ENCODE measurements at places on chromosomes 3 and 15.

- DNase-seq = no peak
Measured at GRCh38 chr3:197953325-197953724, 3.3 kb downstream of the RPL35A start.

DNA sequence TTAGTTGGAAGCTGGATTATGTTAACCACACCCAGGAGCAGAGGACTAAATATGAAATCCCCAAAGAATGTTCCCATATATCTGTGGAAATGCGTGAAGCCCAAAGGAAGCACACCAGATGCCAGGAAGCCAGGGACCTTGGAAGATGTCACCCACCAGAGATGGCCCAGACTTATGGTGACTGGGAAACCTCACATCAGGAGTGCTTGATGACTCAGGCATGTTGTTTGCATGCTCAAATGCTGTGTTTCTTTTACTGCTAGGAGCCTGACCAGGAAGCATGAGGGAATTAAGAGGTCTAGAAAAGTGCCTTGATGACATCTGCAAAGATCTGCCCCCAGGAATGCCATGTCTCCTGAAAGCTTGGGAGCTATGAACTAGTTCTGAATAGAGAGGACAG is 109.0 kb upstream of the SLC2A2 start:
- DNase-seq = no peak

GRCh38 chr3:71641674-71642073 is 58.1 kb upstream of the FOXP1 start:
- DNase-seq = no peak

DNA sequence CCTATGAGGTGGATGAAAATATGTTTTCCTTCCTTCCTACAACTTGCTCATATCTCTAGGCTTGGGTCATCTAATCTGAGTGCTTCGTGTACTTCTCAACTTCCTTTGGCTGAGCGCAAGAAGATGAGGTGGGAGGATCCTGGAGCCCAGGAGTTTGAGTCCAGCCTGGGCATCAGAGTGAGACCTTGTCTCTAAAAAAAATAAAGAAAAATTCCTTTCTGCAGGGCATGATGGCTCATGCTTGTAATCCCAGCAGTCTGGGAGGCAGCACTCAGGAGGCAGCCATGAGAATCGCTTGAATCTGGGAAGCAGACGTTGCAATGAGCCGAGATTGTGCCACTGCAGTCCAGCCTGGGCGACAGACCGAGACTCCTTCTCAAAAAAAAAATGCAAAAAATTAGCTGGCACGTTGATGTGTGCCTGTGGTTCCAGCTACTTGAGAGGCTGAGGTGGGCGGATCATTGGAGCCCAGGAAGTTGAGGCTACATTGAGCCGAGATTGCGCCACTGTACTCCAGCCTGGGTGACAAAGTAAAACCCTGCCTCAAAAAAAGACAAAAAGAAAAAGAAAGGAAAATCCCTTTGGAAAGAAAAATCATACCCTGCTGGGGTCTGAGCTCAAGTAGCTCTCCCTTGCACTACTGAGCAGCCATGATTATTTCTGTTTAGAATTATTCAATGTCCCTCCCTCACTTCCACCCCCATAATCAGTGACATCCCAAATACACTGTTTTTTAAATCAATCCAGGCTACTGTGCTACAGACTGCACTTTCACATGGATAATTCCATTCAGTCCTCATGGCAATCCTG is 28.0 kb upstream of the RAB11A start:
- no peak for DNase-seq

GRCh38 chr3:192005989-192006388 is 545.0 kb downstream of the PYDC2 start:
- DNase-seq = no peak

Measured in CD4-positive, alpha-beta T cell treated with Interleukin-21 for 1 hour (primary cell).